ENCODE measurements at places on chromosomes 16 and 17.

- DNase-seq, result no peak
These were observed 2.7 kb upstream of the TMIGD1 start for GRCh38 chr17:30336369-30337171.

- no peak for DNase-seq
These were observed 12.8 kb downstream of the SPNS3 start for GRCh38 chr17:4446326-4447071.

DNA sequence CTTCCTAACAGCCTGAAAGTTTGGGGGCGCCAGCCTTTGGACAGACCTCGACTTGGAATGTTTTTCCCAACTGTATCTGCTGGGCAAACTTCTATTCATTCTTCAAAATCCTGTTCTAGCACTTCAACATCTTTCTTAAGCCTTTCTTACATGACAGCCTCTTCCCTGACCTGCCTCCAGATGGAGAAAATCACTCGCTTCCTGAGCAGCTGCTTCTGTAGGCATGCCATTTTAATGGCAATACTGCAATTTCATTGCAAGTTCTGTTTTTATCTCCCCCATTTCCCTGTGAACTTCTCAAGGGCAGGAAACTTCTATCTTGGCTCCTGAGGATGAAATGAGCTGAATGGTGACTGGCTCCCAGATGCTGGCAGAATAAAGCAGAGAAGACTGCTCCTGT is 128.8 kb upstream of the ASIC2 start:
- no peak for DNase-seq

GRCh38 chr16:62225675-62226074 is 189.4 kb upstream of the CDH8 start:
- no peak for DNase-seq

DNA sequence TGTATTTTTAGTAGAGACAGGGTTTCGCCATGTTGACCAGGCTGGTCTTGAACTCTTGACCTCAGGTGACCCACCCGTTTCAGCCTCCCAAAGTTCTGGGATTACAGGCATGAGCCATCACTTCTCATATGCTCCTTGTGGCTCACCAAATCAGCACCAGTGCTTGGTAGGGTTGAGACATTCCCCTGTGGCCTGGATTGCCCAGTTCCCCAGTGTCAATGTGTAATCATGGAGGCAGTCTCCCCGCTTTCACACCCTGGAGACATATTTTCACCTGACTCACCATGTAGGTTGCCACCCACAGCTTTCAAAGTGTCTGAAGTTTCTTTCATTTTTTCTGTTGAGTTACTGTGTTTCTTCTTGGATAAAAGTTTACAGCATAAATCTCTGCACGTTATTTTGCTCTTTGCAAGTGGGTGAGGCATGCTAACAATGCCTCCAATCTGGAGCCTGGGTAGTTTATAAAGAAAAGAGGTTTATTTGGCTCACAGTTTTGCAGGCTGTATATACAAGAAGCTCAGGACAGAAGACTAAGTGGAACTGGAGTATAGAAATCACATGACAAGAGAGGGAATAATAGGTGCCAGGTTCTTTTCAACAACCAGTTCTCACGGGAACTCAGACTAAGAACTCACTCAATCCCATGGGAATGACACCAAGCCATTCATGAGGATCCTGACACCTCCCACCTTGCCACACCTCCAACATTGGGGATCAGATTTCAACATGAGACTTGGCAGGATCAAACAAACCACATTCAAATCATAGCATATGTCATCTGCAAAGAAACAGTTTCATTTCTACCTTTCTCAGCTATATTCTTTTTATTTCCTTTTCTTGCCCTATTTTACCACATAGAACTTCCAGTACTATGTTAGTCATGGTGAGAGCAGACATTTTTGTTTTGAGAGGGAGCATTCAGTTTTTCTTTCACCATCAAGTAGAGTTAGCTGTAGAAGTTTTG is 113.2 kb downstream of the PHKB start:
- DNase-seq, result no peak

Data from stimulated activated CD8-positive, alpha-beta memory T cell treated with anti-CD3 and anti-CD28 coated beads, Interleukin-4, amount 100 ng/mL, for 1 hour (primary cell).